Dermis microvascular lymphatic vessel endothelial cell (primary cell): ENCODE measurements at places on chromosomes 7 and 10. TPM values are rescaled to one million over a fixed set of nuclear protein-coding genes. Genes with fewer than 3 reads are reported as not detected.

The KLF14 gene
- not detected in 2 replicates for total RNA-seq

The PNLIP gene
- total RNA-seq = not detected in 2 replicates

The TMEM176B gene
- total RNA-seq = not detected in 2 replicates

The ALDH18A1 gene
- 70.2 and 75.9 TPM in 2 replicates for total RNA-seq

The POMZP3 gene
- total RNA-seq = 1.0 and 2.6 TPM in 2 replicates

DNA sequence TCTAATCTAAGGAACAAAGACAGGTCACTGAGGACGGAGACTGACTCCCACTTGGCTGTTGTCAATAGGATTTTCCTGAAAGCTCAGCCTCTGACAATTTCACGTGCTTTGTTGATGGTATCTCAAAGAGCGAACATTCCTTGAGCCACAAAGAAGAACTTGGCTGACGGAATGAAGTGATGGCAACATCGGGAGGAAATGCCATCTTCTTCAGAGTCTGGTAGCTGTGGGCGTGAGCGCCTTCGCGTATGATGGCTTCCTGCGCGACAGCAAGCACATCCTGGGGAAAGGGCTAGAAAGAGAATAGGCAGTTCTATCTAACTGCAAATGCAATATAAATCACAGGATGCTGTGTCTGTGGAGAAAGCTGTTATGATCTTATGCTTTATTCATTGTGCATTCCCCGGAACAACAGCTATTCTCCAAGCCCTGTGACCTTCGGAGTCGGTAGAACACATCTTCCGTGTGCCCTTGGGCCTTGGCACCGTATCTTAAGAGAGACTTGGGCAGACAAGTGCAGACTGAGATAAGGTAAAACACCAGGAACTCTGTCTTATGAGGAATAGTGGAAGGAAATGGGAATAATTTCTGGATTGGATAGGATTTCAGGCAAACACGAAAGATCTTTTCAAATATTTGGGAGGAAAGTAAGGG is 19.6 kb upstream of the GTPBP4 start:
- no peak for DNase-seq

DNA sequence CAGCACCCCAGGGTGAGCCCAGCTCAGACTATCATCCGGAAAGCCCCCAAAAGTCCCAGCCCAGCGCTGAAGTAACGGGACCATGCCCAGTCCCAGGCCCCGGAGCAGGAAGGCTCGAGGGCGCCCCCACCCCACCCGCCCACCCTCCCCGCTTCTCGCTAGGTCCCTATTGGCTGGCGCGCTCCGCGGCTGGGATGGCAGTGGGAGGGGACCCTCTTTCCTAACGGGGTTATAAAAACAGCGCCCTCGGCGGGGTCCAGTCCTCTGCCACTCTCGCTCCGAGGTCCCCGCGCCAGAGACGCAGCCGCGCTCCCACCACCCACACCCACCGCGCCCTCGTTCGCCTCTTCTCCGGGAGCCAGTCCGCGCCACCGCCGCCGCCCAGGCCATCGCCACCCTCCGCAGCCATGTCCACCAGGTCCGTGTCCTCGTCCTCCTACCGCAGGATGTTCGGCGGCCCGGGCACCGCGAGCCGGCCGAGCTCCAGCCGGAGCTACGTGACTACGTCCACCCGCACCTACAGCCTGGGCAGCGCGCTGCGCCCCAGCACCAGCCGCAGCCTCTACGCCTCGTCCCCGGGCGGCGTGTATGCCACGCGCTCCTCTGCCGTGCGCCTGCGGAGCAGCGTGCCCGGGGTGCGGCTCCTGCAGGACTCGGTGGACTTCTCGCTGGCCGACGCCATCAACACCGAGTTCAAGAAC is 1.1 kb downstream of the VIM start:
- DNase-seq = peak; percentile 87

GRCh38 chr10:103731609-103732270 is 123.6 kb downstream of the SH3PXD2A start:
- DNase-seq = no peak

GRCh38 chr7:157490465-157490912 is 153.7 kb downstream of the DNAJB6 start:
- DNase-seq = no peak
